ENCODE measurements at places on chromosomes 7 and 10. TPM values are rescaled to one million over a fixed set of nuclear protein-coding genes. Genes with fewer than 3 reads are reported as not detected.

DNA sequence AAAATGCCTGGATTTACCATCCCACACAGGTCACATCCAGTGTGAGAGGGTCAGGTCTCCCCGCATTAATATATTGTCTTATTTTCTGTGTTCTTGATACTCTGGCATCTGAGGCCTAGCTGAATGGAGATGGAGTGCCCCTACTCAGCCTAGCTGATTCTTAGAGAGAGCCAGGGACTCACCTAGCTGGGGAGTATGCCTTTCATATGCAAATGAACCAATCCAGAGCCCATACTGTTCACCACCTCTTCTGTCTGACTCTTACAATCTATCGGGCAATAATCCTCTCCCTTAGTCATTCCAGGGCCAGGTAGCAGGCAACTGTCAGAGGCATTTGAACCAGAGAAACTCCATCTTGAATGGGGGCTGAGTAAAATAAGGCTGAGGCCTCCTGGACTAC is 46.3 kb downstream of the LBX1 start:
- H3K36me3 ChIP-seq = no peaks in the 10 kb centered on the region
- peaks cover 11% of the 10 kb centered on the region for H3K4me1 ChIP-seq
- H3K4me3 ChIP-seq = no peak overlapping the region
- H3K27ac ChIP-seq = no peak overlapping the region

GRCh38 chr10:8216893-8217292 is 162.4 kb downstream of the GATA3 start:
- H3K27ac ChIP-seq = no peak overlapping the region
- H3K4me1 ChIP-seq = no peaks in the 10 kb centered on the region
- no peak for DNase-seq

- H3K27ac ChIP-seq = no peak overlapping the region
- no peaks in the 10 kb centered on the region for H3K36me3 ChIP-seq
- no peaks in the 10 kb centered on the region for H3K27me3 ChIP-seq
- no peak for DNase-seq
- no peaks in the 10 kb centered on the region for H3K4me1 ChIP-seq
- no peak overlapping the region for H3K4me3 ChIP-seq
Observed at GRCh38 chr10:31549896-31550295, 230.9 kb downstream of the ZEB1 start.

- DNase-seq = no peak
- no peak overlapping the region for H3K4me3 ChIP-seq
- no peak overlapping the region for H3K27ac ChIP-seq
- H3K27me3 ChIP-seq = no peaks in the 10 kb centered on the region
Observed at GRCh38 chr10:21670391-21670790, 136.4 kb downstream of the MLLT10 start.

LRIT1 gene
- total RNA-seq = 0.07 TPM

DNA sequence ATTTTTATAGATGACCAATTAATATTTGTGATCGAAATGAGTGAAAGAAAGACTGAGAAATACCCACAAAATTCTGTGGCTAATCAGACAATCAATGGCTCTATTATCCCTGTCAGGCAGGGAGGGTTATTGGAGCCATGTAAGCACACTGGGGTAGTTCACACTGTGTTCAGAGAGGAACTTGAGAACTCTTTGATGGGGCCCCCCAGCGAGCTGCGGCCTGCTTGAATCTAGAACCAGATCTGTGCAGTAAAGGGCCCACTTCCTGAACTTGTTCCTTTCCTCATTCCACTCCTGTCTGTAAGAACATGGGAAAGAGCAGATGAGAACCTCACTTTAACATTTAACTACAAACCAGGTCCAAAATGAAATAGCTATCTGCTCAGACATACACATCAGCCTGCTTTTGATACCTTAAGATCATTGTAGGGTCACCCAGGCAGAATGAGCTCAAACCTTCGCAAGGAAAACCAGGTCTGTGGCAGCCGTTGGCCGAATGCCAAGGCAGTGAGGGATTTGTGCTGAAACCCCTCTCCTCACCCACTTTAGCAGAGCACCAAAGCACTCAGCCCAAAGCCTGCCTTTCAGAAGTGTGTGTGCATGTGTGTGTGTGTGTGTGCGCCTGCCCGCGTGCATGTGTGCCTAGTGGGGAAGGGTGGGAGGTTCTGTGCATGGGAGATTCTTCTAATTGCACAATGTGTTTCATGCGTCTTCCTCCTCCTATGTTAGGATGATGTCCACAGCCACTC is 365.6 kb upstream of the MGMT start:
- no peaks in the 10 kb centered on the region for H3K36me3 ChIP-seq
- DNase-seq = no peak
- no peaks in the 10 kb centered on the region for H3K27me3 ChIP-seq
- H3K4me1 ChIP-seq = no peaks in the 10 kb centered on the region

DNA sequence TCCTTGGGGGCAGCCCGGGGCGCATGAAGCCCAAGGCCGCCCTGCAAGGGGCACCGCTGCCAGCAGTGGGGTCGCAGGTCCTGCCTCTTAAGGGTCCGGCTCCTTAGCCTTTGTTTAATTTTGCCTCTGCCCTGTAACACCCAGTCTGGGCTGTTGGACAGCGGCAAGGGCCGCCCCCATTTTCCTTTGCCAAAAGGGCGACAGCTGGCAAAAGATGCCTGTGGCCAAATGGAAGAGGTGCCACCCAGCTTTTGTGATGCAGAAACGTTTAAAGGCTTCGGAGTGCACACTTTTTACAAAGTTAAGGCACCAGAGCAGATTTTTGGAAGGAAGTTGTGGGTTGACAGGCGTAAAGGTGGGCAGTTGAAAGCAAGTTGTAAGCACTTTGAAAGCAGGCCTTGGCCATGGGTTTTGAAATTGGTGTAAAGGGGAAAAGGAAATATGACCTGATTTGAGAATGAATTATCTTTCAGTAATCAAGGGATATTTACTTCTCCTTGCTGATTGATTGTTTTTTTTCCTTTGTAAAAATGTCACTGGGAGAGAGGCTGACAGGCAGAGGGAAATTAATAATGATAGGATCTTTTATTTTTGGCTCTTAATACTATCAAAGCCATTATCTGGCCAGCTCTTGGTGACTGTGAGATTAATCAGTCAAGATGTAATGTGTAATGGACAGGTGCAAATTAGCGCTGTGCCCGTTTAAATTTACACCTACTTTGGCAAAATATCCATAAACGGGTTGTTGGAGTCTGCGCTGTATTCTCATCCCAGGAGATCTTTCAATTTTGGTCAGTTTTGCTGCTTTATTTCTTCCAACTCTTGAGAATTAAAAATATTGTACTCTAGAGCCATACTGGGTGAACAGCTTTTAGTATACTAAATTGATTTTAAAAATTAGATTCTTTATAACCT is 1.2 kb downstream of the CASD1 start:
- peak overlapping the region; percentile 74 for H3K4me3 ChIP-seq
- no peaks in the 10 kb centered on the region for H3K36me3 ChIP-seq
- peak overlapping the region; percentile 61 for H3K27ac ChIP-seq
- H3K27me3 ChIP-seq = no peaks in the 10 kb centered on the region
- peak; percentile 48 for DNase-seq

GRCh38 chr10:33376976-33377657 is 42.6 kb upstream of the NRP1 start:
- no peaks in the 10 kb centered on the region for H3K27me3 ChIP-seq
- H3K4me3 ChIP-seq = no peak overlapping the region
- DNase-seq = no peak
- H3K4me1 ChIP-seq = no peaks in the 10 kb centered on the region
- no peaks in the 10 kb centered on the region for H3K36me3 ChIP-seq
- no peak overlapping the region for H3K27ac ChIP-seq

DNA sequence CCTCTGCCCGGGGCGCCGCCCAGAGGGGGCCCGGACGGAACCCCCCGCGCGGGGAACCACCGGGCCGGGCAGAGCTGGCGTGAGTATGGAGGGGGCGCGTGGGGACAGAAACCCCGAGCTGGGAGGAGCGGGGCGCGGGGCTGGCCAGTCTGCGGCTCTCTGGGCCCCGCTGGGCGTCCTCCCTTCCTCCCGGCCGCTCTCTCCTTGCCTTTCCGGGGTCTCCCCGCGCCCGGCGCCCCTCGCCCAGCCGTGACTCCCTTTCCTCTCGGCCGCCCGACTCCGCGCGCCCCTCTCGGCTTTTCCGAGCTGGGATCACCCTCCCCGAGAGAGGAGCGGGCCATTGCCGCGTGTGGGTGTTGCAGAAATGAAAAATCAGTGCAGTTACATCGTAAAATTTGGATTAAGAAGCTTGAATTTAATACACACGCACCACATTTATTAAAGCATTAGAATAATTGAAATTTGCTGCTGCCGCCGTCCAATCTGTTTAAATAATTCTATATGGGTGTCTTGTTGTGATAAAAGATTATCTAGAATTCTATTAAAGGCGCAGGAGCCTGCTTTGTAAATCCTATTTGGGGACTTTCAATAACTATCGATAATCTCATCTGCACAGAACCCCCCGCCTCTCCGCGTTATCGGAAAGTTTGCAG is 9.1 kb downstream of the UNCX start:
- H3K27ac ChIP-seq = no peak overlapping the region
- peaks cover 66% of the 10 kb centered on the region for H3K4me1 ChIP-seq
- H3K36me3 ChIP-seq = no peaks in the 10 kb centered on the region

DNA sequence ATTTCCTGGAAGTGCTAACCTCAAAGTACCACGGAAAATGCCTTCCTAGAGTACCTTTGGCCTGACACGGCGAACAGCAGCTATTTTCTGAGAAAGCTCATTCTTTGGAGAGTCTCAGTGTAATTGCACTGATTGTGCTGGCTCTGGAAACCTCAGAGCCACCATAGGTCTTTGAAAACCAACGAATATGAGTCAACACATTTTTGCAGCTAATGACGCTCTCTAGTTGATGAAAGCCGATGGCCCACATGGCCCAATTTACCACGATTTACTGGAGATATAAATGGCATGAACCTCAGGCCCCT is 187.1 kb downstream of the ADARB2 start:
- no peaks in the 10 kb centered on the region for H3K27me3 ChIP-seq
- no peaks in the 10 kb centered on the region for H3K36me3 ChIP-seq
- DNase-seq = no peak
- H3K4me1 ChIP-seq = no peaks in the 10 kb centered on the region

DNA sequence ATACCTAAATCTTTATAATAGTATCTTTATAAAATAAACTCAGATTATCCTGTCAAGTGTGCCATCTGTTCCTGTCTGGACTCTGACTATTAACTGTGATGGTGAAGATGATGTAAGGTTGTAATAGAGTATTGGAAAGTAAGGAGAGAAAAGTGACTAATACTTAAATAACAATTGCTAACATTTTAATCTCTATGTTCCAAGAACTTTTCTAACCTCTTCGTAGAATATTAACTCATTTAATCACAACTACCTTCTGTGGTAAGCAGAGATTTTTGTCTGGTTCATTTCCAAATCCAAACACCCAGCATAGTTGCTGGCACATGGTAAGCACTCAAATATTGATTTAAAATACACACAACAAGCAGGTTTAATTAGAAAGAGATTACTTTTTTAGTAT is 2.5 kb downstream of the TNPO3 start:
- H3K27me3 ChIP-seq = no peaks in the 10 kb centered on the region
- H3K4me1 ChIP-seq = peaks cover 26% of the 10 kb centered on the region
- no peak overlapping the region for H3K27ac ChIP-seq
- H3K36me3 ChIP-seq = no peaks in the 10 kb centered on the region
- H3K4me3 ChIP-seq = peak overlapping the region; percentile 83
- DNase-seq = no peak

APBB1IP gene
- 0.14 TPM for total RNA-seq

SOSTDC1 gene
- 0.70 TPM for total RNA-seq

- no peaks in the 10 kb centered on the region for H3K27me3 ChIP-seq
- peak; percentile 89 for DNase-seq
- H3K4me3 ChIP-seq = no peak overlapping the region
- no peaks in the 10 kb centered on the region for H3K36me3 ChIP-seq
- H3K4me1 ChIP-seq = no peaks in the 10 kb centered on the region
Observed at GRCh38 chr7:55415173-55415778, 50.1 kb downstream of the LANCL2 start.

- peak; percentile 26 for DNase-seq
- H3K27me3 ChIP-seq = no peaks in the 10 kb centered on the region
- H3K27ac ChIP-seq = no peak overlapping the region
- H3K4me3 ChIP-seq = no peak overlapping the region
- H3K4me1 ChIP-seq = peaks cover 13% of the 10 kb centered on the region
Observed at GRCh38 chr7:20219446-20220292, 2.5 kb upstream of the MACC1 start.

DNA sequence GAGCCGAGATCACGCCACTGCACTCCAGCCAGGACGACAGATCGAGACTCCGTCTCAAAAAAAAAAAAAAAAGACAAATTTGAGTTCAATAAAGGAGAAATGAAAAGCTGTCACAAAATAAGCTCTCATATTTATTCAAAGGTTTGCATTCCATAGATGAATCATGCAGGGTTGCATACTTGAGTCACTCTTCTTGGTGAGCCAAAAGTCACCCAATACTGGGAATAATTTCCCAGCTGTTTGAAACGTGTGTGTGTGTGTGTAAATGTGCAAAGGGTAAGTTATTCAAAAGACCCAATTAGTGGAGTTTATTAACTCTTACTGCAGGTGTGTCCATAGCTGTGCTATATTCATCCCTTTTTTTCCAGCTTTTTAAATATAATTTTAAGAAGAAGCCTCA is 297.7 kb downstream of the CCDC3 start:
- H3K27me3 ChIP-seq = no peaks in the 10 kb centered on the region
- no peak for DNase-seq
- no peaks in the 10 kb centered on the region for H3K36me3 ChIP-seq
- no peak overlapping the region for H3K4me3 ChIP-seq
- peaks cover 14% of the 10 kb centered on the region for H3K4me1 ChIP-seq

RHOBTB1 gene
- total RNA-seq = 24.8 TPM

DEPP1 gene
- 0.12 TPM for total RNA-seq

GRCh38 chr7:154746571-154747360 is 256.2 kb downstream of the PAXIP1 start:
- no peak for DNase-seq
- no peaks in the 10 kb centered on the region for H3K4me1 ChIP-seq
- H3K4me3 ChIP-seq = no peak overlapping the region
- H3K27ac ChIP-seq = no peak overlapping the region
- no peaks in the 10 kb centered on the region for H3K36me3 ChIP-seq
- H3K27me3 ChIP-seq = no peaks in the 10 kb centered on the region

- no peak for DNase-seq
- no peak overlapping the region for H3K27ac ChIP-seq
- no peaks in the 10 kb centered on the region for H3K36me3 ChIP-seq
- no peaks in the 10 kb centered on the region for H3K4me1 ChIP-seq
- H3K4me3 ChIP-seq = no peak overlapping the region
Observed at GRCh38 chr7:123198668-123199652, 809 bp downstream of the SLC13A1 start.

COL1A2 gene
- 61.6 TPM for total RNA-seq

SEMA3D gene
- total RNA-seq = 7.2 TPM

TMEM176B gene
- total RNA-seq = 0.47 TPM
